ENCODE measurements at places on chromosomes 1 and 21. TPM values are rescaled to one million over a fixed set of nuclear protein-coding genes. Genes with fewer than 3 reads are reported as not detected.

Gene MEX3A
- total RNA-seq, result 1.7 TPM

DNA sequence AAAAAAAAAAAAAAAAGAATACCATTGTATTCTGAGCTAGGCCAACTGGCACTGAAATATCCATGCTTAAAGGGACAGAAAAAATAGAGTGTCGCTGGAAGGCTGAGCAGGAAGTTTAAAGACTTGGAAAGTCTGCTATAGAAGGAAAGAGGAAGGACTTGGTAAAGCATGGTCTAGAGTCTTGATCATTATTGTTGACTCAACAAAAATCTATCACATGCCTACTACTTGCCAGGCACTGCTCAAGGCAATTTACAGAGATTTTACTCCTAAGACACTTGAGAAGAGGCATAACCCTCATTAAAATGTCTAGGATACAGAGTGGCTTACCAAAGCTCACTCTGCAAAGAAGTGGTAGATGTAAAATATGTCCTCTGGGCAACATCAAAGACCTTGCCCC lies 324.0 kb upstream of the DAB1 start:
- DNase-seq, result no peak

DNA sequence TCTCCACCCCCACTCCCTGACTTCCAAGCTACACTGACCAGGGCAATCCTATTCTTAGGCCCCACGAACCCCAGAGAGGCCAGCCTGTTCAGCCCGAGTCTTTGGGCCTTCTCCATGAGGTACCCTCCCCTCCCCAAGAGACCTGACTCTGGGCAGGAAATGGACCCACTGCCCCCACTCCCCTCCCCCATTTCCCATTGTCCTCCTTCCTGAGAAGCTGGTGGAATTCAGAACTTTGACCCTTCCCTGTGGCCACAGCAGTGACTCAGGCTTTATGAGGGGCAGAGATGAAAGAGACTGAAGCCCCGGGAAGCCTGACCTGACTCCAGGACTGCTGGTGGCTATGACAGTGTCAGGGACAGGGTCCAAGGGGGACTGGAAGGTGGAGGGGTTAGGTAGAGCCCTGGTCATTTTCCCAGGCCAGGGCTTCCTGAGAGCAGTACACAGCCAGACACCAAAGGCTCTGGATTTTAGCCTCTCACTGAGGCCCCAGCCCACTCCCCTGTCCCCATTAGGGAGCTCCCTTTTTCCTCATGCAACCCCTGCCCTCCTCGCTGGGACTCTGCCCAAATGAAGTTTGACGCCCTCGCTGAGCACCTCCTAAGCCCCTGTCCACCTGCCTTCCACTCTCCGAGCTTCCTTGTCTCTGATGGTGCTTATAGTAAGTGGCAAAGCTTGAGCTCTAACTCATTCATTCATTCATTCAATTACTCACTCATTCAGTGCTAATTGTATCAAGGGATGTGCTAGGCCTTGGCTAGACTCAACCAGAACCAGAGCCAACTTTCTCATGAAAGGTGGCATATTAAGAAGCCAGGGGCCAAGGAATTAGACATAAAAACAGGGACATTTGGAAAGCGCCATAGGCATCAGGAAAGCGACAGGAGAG lies 3.0 kb downstream of the CRYBG2 start:
- peak; percentile 60 for DNase-seq

Gene GUCA2B
- total RNA-seq, result not detected

GRCh38 chr21:18443701-18444100 lies 40.1 kb upstream of the TMPRSS15 start:
- no peak for DNase-seq

DNA sequence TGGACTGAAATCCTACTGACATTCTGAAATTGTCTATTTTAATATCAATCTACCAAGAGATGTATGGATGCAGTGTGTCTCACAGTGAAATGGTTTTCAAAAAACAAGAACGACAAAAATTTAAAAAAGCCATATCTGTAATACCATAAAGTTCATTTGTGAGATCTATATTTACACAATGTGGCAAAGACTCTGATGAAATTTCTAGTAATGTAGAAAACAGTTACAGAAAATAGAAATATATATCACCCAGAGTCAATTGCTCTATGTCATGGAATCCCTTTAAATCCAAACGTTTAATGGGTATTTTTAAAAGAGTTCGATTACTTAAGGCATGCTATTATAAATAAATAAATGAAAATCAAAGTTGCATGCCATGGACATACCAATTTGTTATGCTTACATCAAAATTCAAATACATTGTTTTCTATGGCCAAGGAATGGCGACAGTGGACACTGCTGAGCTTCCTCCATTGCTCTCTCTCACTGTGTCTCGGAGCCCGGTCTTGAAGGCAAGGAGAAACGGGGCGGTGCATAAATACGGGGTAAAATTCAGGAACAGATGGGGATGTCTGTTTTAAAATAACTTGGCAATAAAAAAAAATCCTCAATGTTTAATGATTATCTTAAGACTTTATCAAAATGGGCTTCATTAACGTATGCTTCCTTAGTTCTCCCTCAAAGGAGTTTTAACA lies 37.0 kb upstream of the SAMSN1 start:
- DNase-seq, result no peak

Gene FAM229A
- 9.7 TPM for total RNA-seq

- DNase-seq, result no peak
Measured at GRCh38 chr1:229409616-229410369, 24.1 kb downstream of the ACTA1 start.

Gene TTC3
- total RNA-seq, result 102 TPM

DNA sequence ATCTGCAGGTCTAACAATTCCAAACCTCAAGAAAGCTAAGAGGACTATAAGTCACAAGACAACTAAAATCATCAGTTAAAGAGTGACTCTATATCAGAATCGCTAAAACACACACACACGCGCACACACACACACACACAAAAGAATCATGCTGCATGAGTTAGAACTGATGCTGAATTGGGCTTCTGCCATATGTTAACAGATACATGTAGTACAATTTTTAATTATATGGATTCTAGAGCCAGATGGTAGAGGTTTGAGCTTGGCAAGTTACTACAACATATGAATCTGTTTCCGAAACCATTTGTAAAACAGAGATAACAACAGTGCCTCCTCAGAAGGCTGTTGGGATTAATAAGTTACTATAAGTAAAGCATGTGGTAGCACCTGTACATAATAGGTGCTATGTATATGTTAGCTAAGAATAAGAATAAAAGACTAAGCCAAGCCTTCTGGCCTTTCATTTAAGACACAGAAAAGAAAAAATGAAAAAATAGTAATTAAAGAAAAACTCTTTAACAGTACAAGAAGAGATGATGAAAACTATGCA lies 17.9 kb downstream of the EPRS1 start:
- no peak for DNase-seq

GRCh38 chr1:36298640-36299039 lies 7.5 kb upstream of the SH3D21 start:
- DNase-seq, result no peak

Gene C1orf185
- not detected for total RNA-seq

GRCh38 chr1:183837062-183837461 lies 32.1 kb downstream of the RGL1 start:
- DNase-seq, result no peak

DNA sequence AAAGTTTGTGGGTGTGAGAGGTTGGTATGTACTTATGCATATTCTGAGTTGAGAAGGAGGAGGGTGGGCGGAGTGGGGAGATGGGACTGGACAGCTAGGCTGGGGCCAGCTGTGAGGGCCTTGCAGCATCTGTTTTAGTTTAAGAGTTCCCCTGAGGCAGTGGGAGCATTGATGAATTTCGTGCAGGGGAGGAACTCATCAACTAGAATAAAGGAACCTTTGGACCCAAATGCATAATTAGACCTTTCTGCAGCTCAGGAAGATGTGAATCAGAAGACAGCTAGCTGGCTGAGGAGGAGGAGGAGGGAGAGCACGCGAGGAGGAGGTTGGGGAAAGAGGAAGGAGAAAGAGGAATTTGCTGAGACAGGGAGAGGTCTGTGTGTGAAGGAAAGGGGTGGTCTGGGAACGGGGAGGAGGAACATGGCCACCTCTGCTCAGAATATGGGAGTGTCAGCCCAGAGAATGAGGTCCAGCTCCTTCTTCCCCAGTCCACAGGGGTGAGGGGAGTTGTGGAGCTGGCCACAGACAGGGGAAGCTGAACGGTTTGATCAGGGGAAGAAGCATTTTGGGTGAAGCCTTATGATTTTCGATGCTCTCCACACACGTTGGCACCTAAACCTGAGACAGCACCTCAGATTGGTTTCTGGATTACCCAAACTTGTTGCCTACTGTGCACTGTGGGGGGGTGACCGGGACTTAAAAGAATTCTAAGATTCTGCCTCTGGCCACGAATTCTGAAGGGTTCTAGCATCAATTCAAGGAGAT lies 27.7 kb downstream of the MYOG start:
- DNase-seq, result no peak

DNA sequence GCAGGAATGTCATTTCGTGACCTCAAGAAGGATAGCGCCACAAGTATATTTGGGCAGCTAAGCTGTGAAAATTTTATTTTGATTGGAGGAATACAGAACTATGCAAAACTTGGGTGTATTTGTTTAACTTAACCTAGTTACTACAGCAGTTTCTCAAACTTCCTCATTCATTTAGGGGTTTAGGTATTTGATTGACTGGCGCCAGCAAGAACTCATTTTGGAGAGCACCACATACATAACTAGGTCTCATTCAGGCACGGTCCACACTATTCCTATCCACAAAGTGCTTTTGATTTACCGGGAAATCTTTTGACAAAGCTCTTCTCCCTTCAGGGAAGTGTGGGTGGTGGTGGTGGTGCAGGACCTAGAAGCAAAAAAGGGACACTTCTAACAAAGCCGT lies 155.1 kb upstream of the NRIP1 start:
- DNase-seq, result no peak

DNA sequence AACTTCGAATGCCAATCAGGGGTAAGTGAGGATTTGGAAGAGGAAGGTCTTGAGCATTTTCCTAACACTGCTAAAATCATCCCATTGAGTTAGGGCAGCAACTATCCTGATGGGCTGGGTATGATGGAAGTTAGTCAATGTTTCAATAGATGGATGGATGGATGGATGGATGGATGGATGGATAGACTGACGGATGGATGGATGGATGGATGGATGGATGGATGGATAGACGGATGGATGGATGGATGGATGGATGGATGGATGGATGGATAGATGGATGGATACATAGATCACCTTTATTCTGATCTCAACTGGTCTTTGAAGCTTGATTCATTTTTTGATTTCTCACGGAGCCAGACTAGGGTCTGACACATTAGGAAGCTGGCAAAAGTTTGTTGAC lies 2.3 kb upstream of the CLDN14 start:
- DNase-seq, result no peak

DNA sequence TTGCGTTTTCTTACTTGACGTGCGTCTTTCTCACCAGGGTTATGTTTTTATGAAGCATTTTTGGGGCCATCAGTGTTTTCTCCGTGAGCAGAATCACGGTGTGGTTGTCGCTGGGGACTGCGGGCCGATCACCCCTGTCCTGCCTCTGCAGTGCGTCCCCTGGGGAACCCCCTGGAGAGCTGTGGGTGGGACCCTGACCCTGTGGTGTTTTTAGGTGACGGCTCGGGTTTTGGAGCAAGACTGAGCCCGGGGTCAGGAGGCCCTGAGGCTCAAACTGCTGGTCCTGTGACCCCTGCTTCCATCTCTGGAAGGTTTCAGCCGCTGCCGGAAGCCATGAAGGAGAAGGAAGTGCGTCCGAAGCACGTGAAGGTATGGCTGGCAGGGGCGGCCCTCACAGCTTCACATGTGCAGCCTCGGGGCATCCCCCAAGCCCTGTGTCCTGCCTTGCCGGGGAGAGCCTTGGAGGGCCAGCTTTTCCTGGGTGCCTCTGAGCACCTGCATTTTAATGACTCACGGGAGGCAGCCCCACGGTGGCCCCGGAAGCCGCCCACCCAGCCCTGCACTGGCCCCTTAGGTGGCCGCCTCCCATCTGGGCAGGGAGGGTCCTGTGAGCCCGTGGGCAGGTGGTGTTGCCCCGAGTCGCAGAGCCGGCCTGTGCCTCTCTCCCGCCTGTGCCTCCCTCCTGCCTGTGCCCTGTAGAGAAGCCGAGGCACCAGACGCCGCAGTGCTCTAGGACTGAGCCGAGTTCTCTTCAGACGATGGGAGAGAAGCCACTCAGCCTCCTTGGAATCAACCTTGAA lies 36.7 kb upstream of the DIP2A start:
- DNase-seq, result no peak

GRCh38 chr1:18415448-18416027 lies 65.2 kb upstream of the KLHDC7A start:
- no peak for DNase-seq

DNA sequence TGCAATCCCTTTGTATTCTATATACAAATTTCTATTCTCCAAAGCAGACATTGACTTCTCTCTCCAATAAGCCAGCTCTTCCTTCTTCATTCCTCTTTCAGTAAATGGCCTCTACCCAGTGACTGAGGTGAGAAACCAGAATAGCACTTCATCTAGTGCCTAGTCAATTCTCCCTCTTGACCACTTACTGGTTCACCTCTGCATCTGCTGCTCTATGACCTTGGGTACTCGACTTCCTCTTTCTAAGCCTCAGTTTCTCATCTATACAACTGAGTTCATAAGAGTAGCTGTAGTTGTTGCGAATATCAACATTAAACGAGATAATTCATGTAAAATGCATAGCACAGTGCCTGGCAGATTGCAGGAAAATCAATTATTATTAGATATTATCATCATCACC lies 12.4 kb downstream of the LYST start:
- no peak for DNase-seq

- no peak for DNase-seq
Measured at GRCh38 chr1:107953556-107953955, 11.4 kb downstream of the VAV3 start.

Gene FCAMR
- 1.8 TPM for total RNA-seq

DNA sequence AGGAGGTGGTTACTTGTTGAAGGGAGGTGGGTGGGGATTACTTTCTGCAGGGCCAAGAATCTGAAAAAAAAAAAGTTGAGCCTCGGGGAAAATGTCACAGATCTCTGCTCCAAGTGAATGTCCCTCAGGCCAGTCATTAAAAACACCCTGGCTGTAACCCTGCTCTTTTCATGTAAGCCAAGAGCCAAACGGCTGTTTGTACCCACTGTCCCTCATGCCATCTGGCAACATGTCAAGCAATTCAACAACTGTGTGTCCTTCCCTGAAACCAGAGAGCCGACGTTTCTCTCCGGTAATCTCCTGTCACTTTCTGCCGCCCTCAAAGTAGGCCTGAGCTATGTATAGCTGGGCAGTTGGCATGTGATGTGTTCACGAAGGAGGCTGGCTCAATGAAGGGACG lies 14.7 kb downstream of the CASQ2 start:
- DNase-seq, result no peak

Gene GABRD
- 0.63 TPM for total RNA-seq

Gene ZFP69B
- 2.1 TPM for total RNA-seq

DNA sequence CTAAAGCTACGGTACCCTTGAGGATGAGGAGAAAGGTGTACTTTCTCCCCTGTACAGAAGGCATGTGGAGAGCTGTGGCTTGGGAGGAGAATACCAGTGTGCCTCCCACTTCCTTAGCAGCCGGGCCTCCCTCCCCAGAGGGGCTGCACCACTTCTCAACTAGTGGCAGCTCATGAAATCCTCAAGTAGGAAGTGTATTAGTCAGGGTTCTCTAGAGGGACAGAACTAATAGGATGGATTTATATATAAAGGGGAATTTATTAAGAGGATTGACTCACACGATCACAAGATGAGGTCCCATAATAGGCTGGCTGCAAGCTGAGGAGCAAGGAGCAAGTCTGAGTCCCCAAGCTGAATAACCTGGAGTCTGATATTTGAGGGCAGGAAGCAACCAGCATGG lies 53.1 kb upstream of the PPP2R5A start:
- DNase-seq, result no peak
